ENCODE measurements at places on chromosomes 5 and 9.
A peak's percentile ranks its signal among the peaks of the same experiment; 100 is the strongest.

- no peak for DNase-seq
Measured at GRCh38 chr9:83346655-83347420, 191.4 kb downstream of the FRMD3 start.

GRCh38 chr9:120876842-120877240, at the start of gene PHF19:
PHF19 (minus strand) TSS chr9:120877188; CDS start chr9:120874741, 2,447 bp downstream.
- DNase-seq = no peak

GRCh38 chr5:177005619-177006264, 837 bp downstream of the UIMC1 start:
- peak; percentile 39 for DNase-seq

GRCh38 chr5:33936004-33936380, 194 bp upstream of the RXFP3 start:
- DNase-seq = no peak

DNA sequence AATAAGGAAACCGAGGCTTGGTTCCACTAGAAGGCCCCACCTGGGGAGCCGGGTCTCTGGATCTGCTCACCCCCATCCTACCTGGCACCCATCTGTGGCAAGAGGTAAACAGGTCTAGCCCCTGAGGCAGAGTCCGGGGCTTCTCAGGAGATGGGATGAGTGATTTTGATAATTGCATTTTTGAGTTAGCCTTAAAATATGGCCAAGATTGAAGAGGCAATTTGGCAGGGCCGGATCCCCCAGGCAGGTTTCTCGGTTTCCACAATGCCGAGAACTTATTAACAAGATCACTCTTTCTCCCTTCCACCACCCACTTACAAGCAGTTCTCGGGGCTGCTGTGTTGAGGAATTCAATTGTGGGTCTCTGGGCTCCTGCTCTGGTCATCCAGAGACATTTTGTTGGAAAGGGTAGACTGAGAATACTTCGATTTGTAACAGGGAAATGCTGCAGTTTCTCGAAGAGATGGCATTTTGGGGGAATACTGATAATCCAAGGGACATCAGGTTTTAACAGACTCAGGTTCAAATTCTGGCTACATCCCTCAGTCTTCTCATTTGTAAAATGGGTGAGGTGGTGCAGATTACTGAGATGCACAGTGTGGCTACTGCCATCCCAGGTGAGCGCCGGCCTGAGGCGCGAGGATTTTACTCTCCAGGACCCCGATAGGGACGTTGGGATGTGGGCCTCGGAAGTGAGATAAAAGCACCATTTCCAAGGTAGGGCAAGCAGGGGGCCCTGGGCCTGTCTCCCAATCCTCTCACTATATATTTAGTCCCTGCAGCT, 194.2 kb downstream of the CDK5RAP2 start:
- DNase-seq = no peak

DNA sequence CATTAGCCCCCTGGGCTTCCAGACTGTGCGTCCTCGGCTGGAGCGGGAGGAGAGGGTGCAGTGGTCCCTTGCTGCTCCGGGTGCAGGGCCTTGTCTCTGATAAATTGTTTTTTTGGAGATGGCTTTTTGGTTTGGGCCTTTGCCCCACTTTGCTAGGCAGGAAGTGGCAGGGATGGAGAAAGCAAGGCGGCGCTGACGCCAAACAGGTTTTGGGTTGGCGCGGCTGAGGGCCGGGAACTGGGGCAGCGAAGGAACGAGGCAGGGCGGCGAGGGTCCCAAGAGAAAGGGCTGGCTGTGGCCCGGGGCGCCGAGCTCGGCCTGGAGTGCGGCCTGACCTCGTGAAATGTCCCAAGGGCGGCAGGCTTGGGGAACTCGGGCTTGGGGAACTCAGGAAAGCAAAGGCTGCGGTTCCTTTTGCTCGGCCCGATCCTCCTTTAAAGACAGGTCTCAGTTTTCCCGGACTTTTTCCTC, 4.1 kb downstream of the LHX2 start:
- no peak for DNase-seq

GRCh38 chr9:127711226-127711701, 4.2 kb downstream of the PTRH1 start:
- DNase-seq = no peak

- DNase-seq = no peak
Measured at GRCh38 chr5:16265141-16265540, 85.5 kb upstream of the MARCHF11 start.

DNA sequence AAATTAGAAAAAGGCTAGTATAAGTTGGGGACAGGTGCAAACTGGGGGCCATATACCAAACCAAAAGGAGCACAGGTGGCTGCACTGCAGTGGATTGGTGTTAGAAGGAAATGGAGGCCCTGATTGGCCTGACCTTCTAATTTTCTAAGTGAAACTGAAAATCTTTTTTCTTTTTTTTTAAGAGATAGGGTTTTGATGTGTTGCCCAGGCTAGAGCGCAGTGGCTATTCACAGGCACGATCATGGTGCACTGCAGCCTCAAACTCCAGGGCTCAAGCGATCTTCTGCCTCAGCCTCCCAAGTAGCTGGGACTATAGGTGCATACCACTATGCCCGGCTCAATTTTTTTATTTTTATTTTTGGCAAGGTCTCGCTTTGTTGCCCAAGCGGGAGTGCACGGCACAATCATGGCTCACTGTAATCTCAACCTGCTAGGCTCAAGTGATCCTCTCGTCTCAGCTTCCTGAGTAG, 9.8 kb upstream of the CCDC69 start:
- no peak for DNase-seq

DNA sequence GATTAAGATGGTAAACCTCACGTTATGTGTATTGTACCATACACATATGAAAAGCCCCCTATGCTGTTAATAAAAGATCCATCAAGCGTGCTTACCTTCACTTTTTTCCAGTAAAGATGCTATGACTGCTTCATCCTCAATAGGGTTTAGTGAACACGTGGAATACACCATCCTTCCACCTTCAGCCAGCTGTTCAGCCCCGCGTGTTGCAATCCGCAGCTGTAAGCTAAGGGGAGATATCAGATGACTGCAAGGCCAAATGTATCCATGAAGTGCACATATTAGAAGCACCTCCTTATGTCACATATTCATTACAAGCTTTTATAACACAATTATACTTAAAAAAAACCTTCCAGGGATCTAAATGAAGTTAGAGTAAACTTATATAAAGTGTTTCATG, 16.2 kb downstream of the NSUN2 start:
- no peak for DNase-seq

- no peak for DNase-seq
Measured at GRCh38 chr5:150780187-150780692, 1.7 kb downstream of the SMIM3 start.

DNA sequence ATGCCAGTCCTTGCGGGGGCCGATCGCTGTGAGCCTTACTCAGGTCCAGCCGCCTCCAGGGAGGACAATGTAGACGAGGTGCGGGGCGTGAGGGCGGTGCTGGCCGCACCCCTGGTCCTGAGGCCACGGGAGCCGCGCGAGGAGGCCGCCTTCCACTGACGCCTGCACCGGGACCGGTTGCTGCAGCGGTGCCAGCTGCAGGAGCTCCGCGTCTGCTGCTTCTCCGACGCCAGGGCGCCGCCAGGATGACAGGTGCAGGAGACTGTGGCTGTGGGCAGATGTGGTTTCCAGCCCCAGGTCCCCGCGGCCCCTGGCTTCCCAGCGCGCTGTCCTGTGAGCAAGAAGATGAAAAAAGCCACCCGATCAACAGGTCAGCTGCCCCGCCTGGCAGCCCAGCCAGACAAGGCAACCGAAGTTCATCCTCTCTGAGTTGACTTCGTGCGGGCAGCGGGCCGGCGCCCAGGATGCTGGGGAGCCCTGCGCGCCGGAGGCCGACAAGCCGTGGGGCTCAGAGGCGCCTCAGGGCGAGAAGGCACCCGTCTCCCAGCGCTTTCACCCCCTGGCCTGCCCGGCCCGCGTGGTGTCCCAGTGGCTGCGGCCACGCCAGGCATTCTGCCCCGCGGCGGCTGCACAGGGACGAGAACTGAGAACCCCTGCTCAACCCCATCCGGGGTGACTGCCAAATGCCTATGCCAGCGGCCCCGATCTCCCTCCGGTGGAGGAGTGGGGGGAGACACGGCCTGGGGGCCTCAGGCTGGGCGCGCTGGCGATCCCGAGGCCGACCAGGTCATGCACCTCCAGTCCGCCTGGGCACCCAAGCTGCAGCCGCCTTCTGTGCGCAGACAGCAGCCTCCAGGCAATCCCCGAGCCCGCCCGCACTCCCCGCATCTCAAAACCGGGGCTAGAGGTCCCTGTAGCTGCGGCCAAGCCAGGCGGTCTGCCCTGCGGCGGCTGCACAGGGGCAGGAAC, 43.4 kb upstream of the BICD2 start:
- DNase-seq = peak; percentile 31

DNA sequence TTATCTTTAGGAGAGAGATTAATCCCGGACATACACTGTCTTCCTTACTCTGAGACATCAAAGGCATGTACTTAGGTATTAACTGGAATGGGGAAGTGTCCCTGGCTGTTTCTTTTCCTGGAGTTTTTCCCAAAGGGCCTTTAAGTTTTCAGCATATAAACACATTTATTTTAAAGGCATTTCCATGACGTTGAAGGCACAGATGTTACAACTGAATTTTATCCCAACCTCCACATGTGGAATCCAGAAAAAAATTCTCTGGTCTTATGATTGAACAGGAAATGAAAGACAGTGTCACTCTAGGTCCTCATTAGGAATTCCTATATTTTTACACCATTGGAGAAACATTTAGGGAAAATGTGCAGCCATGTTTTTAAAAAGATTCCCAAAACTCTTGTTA, 41.6 kb upstream of the SHOC1 start:
- no peak for DNase-seq
